ENCODE measurements at places on chromosomes 2 and 18. TPM values are rescaled to one million over a fixed set of nuclear protein-coding genes. Genes with fewer than 3 reads are reported as not detected.

The C2orf92 gene
- total RNA-seq: 4.2 TPM

The WDR33 gene
- total RNA-seq: 52.5 TPM

The SEMA4F gene
- 6.0 TPM for total RNA-seq

The FOSL2 gene
- 85.3 TPM for total RNA-seq

The RPL37A gene
- 2,952 TPM for total RNA-seq

The SPAG16 gene
- total RNA-seq: 7.7 TPM

Measured in endothelial cell of umbilical vein (primary cell).